Stimulated activated CD8-positive, alpha-beta memory T cell treated with anti-CD3 and anti-CD28 coated beads, Interleukin-4, amount 100 ng/mL, for 1 hour (primary cell): ENCODE measurements at places on chromosomes 7 and 10.

GRCh38 chr10:31836569-31837406, 91.8 kb downstream of the ARHGAP12 start:
- DNase-seq: no peak

GRCh38 chr7:79377097-79377496, 76.4 kb downstream of the MAGI2 start:
- DNase-seq: no peak

DNA sequence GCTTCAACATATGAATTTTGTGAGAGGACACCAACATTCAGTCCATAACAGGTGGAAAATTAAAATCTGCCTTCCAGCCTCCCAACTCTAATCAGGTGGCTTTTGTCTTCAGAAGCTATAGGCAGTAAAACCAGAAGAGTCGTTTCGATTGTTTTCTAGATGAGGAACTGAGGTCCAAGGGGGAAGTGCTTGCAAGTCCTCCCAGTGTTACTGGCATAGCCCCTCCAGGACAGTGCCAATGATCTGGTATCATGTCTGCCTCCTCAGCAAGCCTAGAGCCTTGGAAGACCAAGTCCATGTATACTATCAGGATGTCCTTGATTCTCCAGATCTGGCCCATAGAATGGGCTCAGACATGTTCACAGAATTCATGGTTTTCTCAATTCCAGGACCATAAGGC, 16.9 kb downstream of the CYP26A1 start:
- DNase-seq: no peak

GRCh38 chr7:96596120-96596826, 113.4 kb downstream of the SEM1 start:
- DNase-seq: no peak

DNA sequence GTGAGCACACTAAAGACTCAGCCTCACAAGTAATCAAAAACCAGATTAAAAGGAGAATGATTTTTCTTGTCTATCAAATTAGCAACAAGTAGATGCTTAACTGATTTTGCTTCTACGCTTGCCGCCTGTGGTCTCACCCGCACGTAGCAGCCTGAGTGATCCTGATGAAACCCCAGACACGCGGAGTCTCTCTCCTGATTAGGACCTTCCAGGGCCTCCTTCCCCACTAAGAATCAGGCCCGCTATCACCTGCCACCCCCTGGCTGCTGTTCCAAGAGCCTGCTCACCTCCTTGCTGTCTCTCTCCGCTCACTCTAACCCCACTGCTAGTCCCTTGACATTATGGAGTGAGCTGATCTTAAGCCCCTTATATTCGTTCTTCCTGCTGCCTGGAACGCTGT, 325.9 kb upstream of the NRP1 start:
- DNase-seq: no peak

- DNase-seq: no peak
These were observed 4.8 kb upstream of the KNDC1 start for GRCh38 chr10:133154996-133155778.

- no peak for DNase-seq
These were observed 1.2 kb downstream of the IGFBP1 start for GRCh38 chr7:45889367-45890067.

GRCh38 chr10:6665847-6666246, 85.8 kb upstream of the PRKCQ start:
- DNase-seq: no peak

GRCh38 chr7:100705320-100705752, 585 bp upstream of the POP7 start:
- peak; percentile 71 for DNase-seq

DNA sequence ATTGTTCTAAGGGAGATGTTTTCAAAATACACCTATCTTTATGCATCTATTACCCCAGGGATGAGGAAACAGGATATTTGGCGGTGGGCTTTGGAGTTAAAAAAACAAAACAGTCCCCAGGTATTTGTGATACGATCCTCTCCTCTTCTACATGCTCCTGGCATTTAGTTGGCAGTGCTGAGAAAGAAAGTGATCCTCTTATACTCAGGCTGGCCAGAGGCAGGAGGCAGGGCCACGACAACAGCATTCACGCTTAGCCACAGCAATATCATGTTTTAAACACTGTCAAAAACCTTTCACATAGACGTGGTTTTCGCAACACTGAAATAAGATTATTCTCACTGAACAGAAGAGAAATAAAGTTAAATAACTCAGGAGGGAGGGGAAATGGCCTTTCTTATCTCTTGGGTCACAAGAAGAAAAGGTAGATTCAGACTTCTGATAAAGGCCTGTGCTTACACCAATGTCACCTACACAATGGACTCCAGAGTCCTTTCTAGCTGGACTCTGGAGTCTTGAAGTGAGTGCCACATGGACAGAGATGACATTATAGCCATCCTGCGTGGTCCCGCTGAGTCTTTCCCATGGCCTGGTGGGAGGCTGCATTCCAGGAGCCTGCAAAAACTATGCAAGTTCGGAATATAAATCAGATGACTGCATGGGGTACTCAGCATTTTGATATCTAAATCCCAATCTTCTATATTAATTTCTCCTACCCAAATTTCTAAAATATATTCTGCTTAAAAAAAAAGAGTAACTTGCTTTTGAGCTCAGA, 88.7 kb downstream of the PIP4K2A start:
- DNase-seq: no peak

- DNase-seq: no peak
These were observed 1325.5 kb downstream of the XPNPEP1 start for GRCh38 chr10:108597657-108598319.

- DNase-seq: no peak
These were observed 33.6 kb downstream of the ZCCHC24 start for GRCh38 chr10:79411546-79412495.

DNA sequence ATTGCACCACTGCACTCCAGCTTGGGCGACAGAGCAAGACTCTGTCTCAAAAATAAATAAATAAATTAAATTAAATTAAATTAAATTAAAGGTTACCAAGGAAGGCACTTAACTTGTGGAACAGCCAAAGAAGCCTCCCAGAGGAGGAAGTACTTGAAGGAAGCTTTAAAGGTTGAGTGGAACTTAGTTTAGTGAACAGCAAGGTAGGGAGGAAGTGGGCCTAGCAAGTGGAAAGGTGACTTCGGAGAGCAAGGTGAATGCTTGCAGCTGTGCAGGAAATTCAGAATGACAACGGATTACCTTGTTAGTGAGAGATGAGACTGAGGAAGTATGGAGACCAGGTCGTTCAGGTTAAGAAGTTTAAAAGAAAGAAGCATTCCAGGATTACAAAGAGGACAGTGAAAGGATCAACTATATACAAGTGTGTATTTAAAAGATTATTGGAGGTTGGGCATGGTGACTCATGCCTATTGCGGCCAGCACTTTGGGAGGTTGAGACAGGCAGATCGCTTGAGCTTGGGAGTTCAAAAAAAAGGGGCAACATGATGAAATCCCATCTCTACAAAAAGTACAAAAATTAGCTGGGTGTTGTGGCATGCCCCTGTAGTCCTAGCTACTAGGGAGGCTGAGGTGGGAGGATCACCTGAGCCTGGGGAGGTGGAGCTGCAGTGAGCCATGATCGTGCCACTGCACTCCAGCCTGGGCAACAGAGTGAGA, 12.8 kb upstream of the RPEL1 start:
- no peak for DNase-seq
